ENCODE measurements at places on chromosomes 7 and 10.

GRCh38 chr7:139618482-139619366 is 95.2 kb downstream of the CLEC2L start:
- DNase-seq: peak; percentile 11

GRCh38 chr7:76358011-76358480 is 745 bp downstream of the YWHAG start:
- no peak for DNase-seq

DNA sequence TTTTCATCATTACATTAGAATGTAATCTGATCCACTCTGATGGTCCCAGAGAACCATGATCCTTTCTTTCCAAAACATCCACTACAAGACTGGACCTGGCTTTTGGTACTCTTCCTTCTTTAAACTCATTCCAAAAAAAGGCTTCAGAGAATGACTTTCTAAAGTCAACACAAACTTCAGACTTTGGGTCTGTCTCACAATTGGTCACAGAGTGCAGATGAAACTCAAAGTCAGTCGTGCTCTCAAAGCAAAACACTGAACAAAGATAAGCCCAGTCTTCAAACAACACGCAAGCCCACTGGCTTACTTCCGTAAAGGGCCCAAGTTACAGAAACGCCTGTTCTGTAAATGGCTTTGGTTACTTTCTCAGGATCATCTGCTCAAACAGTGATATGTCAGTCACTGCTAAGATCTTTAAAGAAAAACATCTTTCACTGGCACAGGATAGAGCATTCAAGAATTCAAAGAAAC is 250.9 kb upstream of the MKLN1 start:
- no peak for DNase-seq

DNA sequence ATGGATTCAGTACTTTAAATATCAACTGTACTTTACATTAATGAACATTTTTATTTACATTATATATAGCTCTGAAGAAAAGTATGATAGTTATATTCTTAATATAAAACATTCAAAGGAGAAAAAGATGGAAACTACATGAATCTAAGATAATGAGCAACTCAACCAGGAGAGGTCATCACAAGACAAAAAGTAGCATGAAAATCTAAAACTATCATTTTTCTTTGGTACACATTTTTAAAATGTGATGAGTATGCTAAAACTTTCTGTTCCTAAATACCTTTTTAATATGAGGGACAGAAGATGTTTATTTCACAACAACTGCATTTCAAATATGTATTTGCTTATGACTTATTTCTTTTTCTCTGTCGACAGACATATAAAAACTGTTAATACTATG is 2.4 kb downstream of the CNTNAP2 start:
- no peak for DNase-seq

GRCh38 chr7:141920281-141920680 is 4.1 kb downstream of the OR9A4 start:
- no peak for DNase-seq

DNA sequence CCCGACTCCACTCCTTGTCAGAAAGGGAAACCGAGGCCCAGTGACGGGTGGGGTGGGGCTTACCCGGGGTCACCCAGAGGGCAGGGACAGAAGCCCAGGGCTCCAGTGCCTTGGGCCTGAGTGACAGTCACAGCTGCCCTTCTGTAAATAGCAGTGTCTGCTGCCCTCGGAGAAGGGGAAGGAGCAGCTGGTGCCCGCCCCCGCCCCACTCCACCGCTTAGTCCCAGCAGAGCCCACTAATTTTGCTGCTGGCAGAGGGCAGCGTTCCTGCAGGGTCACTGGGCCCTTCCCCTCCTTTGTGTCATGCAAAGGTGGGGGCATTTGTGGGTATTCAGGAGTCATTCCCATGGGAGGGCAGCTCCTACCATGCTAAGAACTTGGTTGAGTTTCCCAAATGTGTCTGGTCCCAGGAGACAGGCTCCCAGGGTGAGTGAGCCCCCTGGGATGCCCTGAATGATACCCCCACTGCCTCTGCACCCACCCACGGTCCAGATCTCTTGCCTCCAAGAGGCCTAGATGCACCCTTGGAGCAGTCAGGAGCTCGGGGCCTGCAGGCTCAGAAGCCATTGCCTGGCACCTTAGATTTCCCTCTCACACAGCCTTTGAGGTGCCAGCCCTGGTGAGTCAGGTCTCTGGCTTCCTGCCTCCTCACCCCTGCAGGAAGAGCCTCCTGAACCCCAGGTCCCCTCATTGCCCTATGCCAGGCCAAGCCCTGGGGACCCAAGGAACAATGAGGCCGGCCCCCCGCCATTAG is 17.2 kb downstream of the SH2B2 start:
- DNase-seq: no peak

DNA sequence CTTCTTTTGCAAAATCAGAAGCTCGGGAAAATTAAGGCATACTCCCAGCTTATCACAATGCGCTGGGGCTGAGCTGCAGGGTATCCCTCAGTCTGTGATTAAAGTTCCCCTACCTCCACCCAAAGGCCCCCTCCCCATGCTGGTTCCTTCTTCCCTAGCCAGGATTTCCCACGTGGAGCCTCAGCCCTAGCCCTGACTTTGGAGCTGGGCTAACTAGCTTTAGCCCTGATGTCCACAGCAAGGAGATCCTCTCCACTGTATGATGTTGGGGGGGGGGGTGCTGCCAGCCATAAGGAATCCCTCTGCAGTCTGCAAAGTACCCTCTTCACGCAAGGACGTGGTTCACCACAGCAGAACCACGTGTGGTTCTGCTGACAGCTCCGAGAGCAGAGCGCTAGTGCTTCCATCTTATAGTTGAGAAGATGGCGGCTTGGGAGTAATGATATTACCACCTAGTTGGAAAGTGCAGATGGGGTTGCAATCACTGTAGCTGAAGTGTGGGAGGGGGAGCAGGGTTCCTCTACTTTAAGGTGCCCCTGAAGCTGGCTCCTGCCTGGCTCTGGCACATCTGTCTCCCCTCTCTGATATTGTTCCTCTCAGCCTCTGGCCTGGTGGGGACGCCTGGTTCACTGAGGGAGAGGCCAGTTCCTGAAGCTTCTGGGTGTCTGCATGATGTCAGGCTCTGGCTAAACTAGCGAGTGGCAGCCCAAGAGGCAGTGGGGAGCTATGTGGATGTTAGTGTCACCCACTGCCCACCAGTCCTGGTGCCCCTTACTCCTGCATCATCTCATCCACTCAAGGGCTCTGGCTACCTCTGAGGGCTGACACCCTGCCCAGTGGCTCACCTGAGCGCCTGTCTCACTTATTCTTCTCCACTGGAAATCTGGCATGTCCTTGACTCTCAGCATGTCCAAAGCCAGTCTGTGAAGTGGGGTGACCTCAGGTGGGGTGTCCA is 270.7 kb downstream of the RPS24 start:
- no peak for DNase-seq

- no peak for DNase-seq
Measured at GRCh38 chr7:22700559-22701002, 26.4 kb upstream of the IL6 start.

GRCh38 chr10:14751014-14751896 is 23.4 kb downstream of the FAM107B start:
- no peak for DNase-seq

DNA sequence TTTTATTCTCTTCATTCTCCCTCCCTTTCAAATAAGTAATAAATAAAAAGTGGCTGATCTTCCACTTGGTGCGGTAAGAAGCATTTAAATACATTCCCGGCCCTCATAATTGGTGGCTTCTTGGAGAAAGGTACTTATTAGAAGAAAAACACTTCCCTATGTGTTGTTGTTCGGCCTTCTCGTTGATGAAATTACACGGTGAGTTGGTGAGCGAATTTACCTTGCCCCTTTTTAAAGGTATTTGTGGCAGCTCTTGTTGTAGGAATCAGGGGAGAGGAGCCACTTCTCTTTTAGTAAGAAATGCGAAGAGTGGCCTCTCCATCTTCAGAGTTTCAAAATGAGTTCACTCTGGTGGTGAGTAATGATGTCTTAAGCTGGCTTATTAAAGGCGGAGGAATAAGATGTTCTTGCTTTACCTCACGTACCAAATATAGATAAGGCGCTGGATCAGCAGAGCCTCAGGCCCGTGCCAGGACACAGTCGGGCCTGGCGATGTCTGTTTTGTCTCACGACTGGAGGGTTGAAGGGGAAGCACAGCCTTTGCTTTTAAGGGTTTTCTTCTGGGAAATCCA is 135.9 kb downstream of the CUX1 start:
- DNase-seq: no peak

Data from H54 (cell line).